Fibroblast of skin of left biceps (primary cell): ENCODE measurements at places on chromosomes 5 and 9.

DNA sequence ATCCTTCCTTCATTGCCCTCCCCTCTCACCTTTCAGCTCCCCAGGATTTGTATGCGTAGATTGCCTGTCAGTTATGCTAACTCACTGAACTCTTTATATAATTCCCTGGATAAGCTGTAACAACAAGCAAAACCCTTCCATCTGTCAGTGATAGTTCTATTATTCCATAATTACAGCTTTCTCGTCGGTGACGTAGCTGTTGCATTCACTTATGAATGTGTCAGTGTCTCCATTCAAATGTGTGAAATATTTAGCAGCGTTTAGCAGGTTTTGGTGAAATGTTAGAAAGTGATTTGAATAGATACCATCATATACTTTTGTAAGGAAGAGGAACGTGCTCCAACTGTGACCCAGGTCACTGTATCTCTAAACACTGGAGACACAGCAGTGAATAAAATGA, 45.2 kb downstream of the PIP5K1B start:
- no peak for DNase-seq

DNA sequence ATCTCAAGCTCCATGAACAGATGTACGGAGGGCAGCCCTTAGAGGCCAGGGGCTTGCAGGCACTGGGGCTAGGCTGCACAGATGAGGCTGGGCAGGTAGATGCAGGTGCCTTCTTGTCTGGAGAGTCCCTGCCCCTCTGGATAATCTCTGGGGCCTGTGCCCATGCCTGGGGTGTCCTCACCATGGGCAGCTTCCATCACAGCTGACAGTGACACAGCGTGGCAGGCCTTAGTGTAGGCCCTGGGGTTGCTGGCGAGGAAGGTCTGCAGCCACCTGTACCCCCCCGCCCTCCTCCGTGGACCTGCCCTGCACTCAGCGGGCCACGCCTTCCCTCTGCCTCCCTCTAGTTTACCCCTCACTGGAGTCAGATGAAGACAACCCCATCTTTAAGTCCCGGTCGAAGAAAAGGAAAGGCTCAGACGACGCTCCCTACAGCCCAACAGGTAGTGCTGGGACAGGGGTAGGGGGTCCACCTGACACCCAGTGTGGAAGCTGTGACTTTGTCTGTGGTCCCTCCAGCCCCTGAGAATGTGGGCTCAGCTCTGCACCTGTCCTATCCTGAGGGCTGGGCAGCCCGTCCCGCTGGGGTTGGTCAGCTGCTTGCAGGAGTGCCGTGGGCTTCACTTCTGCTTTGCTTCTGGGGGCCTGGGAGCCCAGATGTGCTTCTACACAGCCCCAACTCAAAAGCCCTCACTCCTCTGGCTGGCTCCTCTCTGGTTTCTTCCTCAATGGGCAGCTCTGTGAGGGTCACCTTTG, 98.4 kb downstream of the PHF2 start:
- DNase-seq, result no peak

DNA sequence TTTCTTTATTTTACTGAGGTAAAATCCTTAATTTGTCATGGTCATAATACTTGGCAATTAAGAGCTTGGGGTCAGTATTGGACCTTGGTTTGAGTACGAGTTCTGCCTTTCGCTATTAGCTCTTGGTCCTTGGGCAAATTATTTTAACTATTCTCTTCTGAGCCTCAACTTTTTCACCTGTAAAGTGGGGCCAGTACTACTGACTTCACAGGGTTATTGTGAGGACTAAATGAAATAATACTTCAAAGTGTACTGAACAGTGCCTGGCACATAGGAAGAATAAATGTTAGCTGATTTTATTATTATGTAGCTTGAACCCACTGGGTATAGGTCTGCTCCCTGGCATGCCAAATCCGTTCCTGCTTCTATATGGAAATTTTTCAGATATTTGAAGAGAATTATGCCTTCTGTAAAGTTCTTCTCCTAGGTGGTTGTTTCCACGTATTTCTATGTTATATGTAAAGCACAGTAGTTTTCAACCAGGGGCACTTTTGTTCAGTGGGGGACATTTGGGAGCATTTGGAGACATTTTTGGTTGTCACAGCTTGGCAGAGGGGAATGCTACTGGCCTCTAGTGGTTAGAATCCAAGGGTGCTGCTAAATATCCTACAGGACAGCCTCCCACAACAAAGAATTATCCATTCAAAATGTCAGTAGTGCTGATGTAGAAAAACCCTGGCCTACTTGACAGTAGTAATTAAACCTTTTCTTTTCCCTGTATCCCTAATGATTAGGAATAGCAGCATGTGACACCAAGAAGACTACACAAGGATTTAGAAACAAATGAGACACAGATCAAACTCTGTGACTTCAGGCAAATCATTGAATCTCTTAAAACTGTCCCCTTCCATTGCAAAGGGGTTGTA, 4.5 kb downstream of the RCL1 start:
- DNase-seq, result no peak

- no peak for DNase-seq
Measured at GRCh38 chr5:154993461-154993860, 20.1 kb upstream of the KIF4B start.

GRCh38 chr5:178413988-178414387, 176.2 kb downstream of the COL23A1 start:
- no peak for DNase-seq

DNA sequence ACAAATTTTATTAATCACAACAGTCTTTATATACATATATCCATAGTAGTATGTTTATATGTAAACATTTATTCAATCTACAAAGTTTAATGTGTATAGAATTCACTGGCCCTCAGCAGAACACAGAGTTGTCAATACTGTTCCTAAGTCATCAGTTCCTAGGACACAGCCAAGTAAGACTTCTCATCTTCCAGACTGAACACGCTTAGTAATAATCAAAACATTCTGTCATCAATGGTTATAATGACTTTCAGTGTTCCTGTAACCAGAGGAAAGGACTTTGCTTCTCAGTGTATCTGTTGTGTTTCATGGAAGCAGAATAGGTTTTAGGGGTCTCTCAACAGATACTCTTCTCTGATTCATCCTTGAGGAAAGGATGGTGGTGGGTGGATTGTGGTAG, 82.2 kb downstream of the SMIM23 start:
- DNase-seq, result no peak

DNA sequence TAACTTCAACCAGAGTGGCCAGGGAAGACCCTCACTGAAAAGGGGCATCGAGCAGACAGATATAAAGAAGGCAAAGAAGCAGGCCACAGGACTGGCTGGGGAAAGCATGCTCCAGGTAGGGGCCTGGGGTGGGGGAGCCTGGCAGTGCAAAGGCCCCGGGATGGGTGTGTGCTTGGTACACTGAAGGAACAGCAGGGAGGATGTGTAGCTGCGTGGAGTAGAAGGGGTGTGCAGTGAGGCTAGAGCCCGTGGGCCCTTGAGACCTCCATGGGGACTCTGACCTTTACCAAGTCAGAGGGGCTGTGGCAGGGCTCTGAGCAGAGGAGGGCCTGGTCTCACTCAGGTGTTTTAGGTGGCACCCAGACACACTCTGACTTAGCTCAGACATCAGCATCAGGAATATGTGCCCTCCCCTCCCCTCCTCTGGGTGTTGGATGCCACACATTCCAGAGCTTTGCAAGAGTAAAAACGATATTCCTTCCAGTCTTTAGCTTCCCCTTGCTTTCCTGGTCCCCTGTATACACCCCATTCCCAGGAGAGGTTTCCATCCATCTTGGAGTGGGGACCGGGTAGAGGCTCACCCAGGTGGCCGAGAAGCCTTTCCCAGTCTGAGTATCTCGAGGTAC, 7.6 kb downstream of the TRIM7 start:
- no peak for DNase-seq

GRCh38 chr9:124054582-124055227, 43.1 kb downstream of the LHX2 start:
- peak; percentile 25 for DNase-seq

DNA sequence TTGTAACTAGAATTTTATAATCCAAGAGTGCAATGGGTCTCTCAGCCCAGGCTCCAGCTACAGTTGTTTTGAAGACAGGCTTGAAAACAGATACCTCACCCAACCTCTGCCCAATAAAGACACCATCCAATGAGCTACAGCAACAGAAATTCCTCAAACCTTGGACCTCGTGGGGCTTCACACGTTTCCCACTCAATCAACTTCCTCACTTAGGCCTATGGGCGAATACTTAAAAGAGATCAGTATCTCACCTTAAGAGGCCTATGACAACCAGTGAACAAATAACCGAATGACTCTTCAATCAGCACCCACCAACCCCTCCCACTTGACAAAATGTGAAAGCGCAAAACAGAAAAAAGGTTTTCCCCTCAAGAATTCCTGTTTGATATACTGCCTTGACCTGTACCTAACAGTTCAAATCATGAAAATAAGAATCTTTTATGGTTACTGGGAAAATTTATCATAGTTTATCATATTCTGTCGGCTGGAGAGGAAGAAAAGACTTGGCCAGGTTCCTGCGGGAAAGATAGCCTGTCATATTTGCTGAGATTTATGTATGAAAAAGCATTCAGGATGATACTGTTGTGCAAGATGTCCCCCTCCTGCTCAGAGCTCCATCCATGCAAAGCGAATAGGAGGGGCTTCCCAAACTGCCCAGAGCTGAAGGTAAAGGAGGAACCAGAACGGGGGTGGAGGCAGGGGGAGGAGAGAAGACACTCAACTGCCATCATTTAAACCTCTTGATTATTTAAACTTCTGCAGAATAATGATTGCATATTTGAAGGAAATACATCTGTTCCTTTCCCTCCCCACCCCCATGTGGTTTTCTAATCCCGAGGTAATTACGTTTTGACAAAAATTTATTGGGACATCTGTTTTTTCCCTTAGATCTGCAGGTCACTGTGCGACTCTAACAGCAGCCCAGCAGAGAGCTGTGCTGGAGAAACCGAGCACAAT, 256.3 kb downstream of the NFIB start:
- DNase-seq, result peak; percentile 42

DNA sequence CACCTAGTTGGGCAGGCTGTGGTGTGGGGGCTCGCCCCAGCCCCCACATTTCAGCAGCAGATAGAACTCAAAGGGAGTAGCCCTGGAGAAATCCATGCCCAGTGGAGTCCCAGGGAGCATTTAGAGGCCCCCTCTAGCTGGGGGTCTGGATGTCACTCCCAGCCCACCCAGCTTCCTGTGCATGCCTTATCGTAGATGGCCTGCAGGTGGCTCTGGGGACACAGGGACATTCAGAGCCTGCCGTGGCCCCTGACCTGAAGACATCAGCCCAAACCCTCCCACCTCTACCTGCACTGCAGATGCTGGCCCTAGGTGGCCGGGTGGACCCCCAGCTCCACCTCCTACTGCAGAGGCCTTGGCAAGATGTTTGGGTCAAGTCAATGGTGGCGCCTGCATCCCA, 49.0 kb upstream of the LMX1B start:
- DNase-seq, result no peak

- no peak for DNase-seq
Measured at GRCh38 chr9:93900436-93900819, 54.7 kb downstream of the BARX1 start.

GRCh38 chr9:107624234-107624948, 134.8 kb upstream of the KLF4 start:
- DNase-seq, result no peak

- DNase-seq, result no peak
Measured at GRCh38 chr5:34775886-34776285, 63.1 kb upstream of the TTC23L start.

DNA sequence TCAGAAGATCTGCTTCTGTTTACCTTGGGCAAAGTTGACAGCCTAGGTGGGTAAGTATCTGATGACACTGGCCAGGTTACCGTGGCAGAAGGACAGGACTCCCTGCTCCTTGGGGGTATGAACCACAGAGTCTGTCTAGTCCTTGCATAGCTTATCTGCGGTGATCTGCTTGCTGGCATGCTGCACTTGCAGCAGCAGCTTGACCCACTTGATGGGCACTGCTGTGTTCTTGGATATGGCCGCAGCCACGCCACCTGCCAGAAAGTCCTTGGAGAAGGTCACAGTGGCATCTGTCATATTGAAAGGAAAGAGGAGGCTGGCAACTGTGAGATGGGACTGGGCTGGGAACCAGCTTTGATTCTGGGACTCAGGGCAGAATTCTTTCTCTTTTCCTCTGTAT, 35.9 kb upstream of the POC5 start:
- no peak for DNase-seq

- no peak for DNase-seq
Measured at GRCh38 chr9:129703667-129704355, 38.4 kb downstream of the PRRX2 start.

- DNase-seq, result no peak
Measured at GRCh38 chr5:51977014-51977413, 593.8 kb downstream of the ISL1 start.

- DNase-seq, result peak; percentile 66
Measured at GRCh38 chr5:56279979-56280378, 46.8 kb upstream of the ANKRD55 start.

DNA sequence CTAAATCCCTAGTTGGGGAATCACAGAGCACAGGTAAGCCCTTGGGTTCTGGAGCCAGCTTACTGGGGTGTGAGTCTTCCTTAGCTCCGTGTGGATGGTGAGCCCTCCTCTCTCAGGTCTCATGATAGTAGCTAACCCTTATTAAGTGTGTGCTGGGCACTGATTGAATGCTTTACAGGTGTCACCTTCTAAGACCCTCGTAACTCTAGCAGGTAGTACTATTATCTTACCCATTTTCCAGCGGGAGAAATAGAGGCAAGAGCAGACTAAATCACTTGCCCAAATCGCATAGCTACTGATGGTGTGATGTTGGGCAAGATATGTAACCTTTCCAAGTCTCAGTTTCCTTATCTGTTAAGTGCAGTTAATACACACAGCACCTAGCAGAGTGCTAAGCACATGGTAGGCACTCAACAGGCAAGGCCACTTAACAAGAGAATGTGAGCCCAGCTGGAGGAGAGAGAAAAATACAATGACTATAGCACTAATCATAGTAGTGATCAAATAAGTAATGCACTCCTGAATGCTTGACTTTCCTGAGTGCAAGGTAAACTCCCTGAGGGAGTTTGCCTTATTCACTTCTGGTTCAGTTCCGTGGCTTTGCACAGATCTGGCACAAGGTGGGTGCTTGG, at the start of gene DCANP1:
Gene DCANP1, minus strand, starts transcription at position 51 of the 632 bp plus-strand sequence. CDS start 240 bp downstream, outside the sequence.
- DNase-seq, result no peak

DNA sequence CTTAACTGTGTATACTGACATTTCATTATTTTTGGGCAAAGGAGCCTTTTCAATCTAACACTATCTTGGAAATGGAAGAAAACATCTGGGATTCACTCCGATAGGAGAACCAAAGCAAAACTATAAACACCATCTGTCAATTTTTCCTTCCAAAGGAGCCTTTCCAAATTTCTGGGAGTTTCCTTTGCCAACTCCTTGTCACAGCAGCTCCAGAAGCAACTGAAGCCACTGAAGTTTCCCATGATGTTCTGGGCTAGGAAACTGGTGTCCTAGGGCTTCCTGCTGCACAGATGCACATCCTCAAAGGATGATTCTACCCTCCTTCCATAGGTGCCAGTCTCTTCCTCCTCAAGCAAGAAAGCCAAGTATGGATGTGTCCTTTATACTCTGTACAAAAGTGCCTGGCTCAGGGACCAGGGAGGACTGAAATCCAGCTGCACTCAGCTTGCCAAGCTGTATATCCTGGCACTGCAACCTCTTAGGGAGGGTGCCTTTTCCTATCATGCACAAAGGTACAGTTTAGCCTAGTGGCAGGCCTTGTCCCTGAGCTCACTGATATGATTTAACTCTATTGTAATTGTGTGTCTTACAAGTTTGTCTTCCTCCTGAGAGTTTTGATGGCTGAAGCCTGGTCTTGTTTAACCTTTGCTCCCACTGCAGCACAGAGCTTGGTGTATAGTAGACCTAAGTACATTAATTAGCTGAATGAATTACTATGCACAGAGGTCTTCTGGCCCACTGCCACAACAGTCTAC, 8.4 kb upstream of the UBAP1 start:
- DNase-seq, result no peak

- no peak for DNase-seq
Measured at GRCh38 chr9:19231126-19231903, 822 bp downstream of the DENND4C start.
